Cardiac ventricle fibroblast (primary cell): ENCODE measurements at places on chromosomes 6 and 20. TPM values are rescaled to one million over a fixed set of nuclear protein-coding genes. Genes with fewer than 3 reads are reported as not detected.

CST7 gene
- not detected in 2 replicates for total RNA-seq

GABRR2 gene
- not detected in 2 replicates for total RNA-seq

CBFA2T2 gene
- total RNA-seq = 7.4 and 8.9 TPM in 2 replicates

GJA10 gene
- not detected in 2 replicates for total RNA-seq

PTGIS gene
- total RNA-seq = 33.8 and 35.1 TPM in 2 replicates

HLA-DQB1 gene
- total RNA-seq = not detected in 2 replicates

F13A1 gene
- total RNA-seq = not detected in 2 replicates

HMGN3 gene
- total RNA-seq = 39.4 and 68.7 TPM in 2 replicates

LRRC1 gene
- 1.3 and 1.8 TPM in 2 replicates for total RNA-seq

TRAM2 gene
- 125 and 132 TPM in 2 replicates for total RNA-seq

KCNQ5 gene
- 0.24 and 0.25 TPM in 2 replicates for total RNA-seq
